H4 (cell line): ENCODE measurements at places on chromosomes 12 and 14.

- no peak for DNase-seq
Measured at GRCh38 chr12:15706010-15706676, 83.0 kb downstream of the EPS8 start.

- DNase-seq, result no peak
Measured at GRCh38 chr14:24327303-24327702, 7.6 kb downstream of the ADCY4 start.

GRCh38 chr12:91326058-91327027 lies 143.7 kb upstream of the DCN start:
- peak; percentile 18 for DNase-seq

DNA sequence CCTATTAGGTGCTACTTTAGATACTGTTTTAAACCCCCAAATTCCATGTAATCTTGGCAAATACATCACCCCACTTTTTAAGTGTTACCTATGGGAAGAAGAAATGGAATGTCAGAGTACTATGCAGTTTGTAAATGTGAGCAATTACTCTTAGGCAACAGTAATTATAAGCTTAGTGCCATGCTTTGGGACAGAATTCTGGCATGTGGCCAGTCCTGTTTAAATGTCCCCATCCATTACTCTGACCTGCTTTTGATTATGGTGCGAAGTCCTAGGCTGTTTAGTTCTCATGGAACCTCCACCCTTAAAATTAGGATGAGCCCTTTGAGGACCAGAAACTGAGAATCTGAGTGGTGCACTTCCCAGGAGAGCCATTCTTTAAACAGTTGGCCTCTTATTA lies 321.4 kb upstream of the RGS6 start:
- no peak for DNase-seq

GRCh38 chr12:1272142-1272541 lies 281.1 kb downstream of the ERC1 start:
- DNase-seq, result no peak

- DNase-seq, result no peak
Measured at GRCh38 chr14:69481815-69482568, 2.5 kb upstream of the PLEKHD1 start.

DNA sequence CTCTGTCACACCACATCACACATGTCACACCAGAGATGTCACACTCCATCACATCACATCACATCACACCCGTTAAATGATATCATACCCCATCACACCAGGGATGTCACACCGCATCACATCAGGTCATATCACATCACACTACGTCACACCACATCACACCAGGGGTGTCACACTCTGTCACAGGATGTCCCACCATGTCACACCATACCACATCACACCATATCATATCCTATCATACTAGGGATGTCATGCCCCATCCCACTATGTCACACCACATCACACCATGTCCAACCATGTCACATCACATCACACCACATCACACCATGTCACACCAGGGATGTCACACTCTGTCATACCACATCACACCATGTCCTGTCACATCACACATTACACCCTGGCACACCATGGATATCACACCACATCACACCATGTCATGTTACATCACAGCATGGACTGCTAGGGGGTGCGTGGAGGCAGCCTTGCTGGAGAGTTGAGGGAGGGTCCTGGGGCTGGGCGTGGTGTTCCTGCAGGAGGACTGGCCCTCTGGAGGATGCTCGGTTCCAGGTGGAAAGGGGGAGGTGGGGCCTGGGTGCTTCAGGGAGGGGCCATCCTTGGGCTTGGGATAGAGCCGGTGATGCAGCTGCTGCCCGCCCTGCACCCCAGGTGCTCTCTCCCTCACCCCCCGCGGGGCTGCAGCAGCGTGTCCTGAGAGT lies 134.6 kb downstream of the TMEM121 start:
- no peak for DNase-seq

DNA sequence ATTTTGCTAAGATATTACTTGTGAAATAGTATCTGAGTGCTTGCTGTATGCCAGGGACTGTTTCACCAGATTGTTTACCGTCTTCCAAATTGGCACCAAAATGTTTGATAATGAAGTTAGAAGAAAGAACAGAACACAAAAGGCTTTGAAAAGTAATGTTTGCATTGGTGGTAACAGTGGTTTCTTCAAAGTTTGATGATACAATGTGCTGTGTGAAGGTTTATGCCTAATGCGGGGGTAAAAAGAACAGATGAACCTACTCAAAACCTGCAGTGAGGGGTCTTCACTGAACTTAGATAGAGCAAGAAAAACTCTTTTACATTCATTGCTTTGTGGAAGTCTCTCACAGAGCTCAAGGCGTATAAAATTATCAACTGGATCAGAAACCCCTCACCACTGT lies 76.2 kb downstream of the PRKCH start:
- no peak for DNase-seq

- peak; percentile 69 for DNase-seq
Measured at GRCh38 chr12:94832780-94833681, 170.5 kb downstream of the NDUFA12 start.
